Fibroblast of skin of abdomen (primary cell): ENCODE measurements at places on chromosomes 1 and 21.

DNA sequence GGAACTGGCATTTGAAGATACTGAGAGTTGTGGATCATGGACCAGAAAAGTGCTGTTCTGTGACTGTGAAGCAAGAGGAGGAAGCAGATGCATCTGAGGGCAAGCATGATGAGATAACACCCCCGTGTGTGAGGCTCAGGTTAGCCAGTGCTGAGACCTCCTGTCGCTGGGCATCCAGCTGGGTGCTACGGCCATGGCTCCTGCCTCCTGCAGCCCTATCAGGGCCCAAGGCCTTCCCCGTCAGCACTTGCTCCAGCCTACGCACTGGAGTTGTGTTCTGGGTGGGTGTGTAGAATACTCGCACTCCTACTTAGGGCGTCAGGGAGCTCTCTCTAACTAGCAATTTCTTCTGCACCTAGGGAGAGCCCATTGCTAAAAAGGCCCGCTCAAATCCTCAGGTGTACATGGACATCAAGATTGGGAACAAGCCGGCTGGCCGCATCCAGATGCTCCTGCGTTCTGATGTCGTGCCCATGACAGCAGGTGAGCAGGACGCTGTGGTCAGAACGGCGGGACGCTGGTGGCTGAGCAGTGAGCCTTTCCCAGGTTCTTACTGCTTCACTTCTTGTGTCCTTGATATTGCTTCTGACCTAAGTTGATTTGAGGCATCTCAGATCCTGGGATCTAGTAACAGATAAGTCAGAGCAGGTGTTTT lies 6.5 kb downstream of the PPIE start:
- DNase-seq, result no peak

GRCh38 chr1:246111570-246111969 lies 395.5 kb downstream of the SMYD3 start:
- DNase-seq, result no peak

GRCh38 chr1:6332821-6333220 lies 60.7 kb downstream of the ACOT7 start:
- DNase-seq, result no peak

GRCh38 chr1:15618077-15618654 lies 908 bp downstream of the DDI2 start:
- DNase-seq, result no peak

DNA sequence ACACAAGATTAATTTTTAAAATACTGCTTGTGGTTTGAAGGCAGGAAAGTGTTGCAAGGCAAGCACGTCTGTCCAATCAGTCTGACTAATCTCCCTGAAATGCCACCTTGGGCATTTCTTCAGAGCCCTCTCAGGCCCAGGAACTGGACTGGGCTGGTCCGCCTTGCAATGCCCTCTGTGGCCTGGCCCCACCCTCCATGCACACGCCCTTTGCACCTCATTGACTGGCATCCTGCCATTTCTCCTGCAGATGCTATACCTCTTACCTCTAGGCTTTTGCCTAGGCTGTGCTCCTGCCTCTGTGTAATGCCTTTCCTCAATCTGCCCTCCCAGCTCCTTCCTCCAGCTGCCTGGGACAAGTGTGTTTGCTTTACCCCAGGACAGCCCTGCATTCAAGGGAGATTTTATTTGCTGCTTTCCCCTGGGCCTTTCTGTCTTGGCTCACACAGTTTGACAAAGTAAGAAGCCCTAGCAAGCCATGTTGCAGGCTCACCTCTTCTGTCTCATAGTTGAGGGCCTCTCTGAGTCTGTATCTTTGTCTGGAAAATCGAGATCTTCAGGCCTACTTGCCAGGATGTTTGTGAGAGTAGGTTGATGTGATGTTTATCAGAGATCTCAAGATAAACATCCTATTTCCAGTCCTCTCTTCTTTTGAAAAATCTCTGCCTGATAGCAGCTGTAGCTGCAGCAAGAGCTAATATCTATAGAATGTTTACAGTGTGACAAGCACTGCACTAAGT lies 149.2 kb upstream of the JUN start:
- DNase-seq, result peak; percentile 78

DNA sequence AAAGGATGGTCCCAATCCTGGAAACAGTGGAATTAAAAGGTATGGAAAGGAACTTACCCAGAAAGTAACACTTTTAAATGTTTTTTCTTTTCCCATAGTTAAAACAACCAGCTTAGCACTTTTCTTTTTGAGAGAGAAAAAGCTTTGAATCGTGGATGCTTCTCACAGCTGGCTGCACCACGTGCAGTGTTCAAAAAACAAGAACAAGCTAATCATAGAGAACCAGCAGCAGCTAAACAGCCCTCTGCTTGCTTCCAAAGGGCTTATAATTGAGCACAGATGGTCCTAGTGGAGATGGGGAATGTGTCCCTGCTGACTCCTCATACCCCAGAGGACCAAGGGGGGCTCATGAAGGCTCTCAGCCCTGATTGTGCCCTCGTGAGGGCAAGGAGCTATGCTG lies 26.4 kb downstream of the UTP25 start:
- DNase-seq, result peak; percentile 38

- no peak for DNase-seq
Measured at GRCh38 chr21:35023396-35024070, 25.6 kb downstream of the RUNX1 start.

GRCh38 chr1:203581841-203582240 lies 44.8 kb upstream of the ATP2B4 start:
- DNase-seq, result no peak

DNA sequence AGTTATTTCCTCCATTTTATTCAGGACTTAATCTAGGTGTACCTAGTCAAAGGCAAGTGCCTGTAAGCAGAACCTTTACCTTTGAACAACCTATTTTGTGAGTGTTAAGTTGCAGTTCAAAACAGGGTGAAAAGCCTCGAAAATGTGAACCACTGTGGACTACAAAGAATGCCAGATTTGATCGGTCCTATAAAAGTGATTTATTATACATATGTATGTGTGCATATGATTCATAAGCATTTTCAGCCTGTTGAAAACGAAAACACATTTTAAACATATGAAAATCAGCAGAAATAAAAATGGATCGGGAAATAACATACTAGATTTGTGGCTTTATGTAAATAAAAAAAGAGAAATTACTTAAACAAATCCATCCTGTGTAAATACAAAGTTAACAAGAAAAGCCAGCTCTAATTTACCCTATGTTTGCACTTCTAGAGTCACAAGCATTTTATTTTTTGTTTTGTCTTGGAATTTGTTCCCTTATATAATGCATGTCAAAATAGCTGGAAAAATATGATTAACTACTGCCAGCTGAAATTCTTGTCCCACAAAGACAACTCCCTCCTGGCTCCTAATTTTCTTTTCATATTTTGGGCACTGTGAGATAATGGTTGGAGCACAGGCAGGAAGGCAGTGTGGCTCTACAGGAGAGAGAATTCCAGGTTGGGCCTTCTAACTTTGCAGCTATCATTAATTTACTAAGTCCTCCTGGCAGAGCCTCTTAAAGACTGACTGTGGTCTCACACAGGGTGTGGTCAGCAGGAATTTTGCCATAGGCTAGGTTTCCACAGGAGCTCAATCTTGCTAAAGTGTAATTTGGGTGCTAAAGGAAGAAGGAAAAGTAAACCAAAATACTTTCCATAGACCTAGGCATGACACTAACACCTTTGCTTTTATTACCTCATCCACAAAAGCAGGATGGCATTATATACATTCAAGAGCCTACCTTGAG lies 70.2 kb upstream of the CDC42BPA start:
- DNase-seq, result no peak

GRCh38 chr1:185987611-185988321 lies 253.6 kb downstream of the HMCN1 start:
- no peak for DNase-seq
